WTC11 (cell line): ENCODE measurements at places on chromosomes 2 and 18. TPM values are rescaled to one million over a fixed set of nuclear protein-coding genes. Genes with fewer than 3 reads are reported as not detected.

The TMEM182 gene
- total RNA-seq = 4.2 to 4.8 TPM (median 4.3 TPM) in 3 replicates

GRCh38 chr2:30225131-30225762 is 6.1 kb upstream of the LBH start:
- peaks cover 27% of the 10 kb centered on the region for H3K27me3 ChIP-seq
- H3K36me3 ChIP-seq = no peaks in the 10 kb centered on the region
- H3K4me1 ChIP-seq = peaks cover 19% of the 10 kb centered on the region

GRCh38 chr2:16818203-16818556 is 152.5 kb upstream of the CYRIA start:
- peaks cover 10% of the 10 kb centered on the region for H3K4me1 ChIP-seq
- no peaks in the 10 kb centered on the region for H3K36me3 ChIP-seq
- no peaks in the 10 kb centered on the region for H3K27me3 ChIP-seq
- no peak overlapping the region for H3K4me3 ChIP-seq
- no peak for DNase-seq
- no peak overlapping the region for H3K27ac ChIP-seq

The KIAA2012 gene
- total RNA-seq = not detected in 3 replicates

DNA sequence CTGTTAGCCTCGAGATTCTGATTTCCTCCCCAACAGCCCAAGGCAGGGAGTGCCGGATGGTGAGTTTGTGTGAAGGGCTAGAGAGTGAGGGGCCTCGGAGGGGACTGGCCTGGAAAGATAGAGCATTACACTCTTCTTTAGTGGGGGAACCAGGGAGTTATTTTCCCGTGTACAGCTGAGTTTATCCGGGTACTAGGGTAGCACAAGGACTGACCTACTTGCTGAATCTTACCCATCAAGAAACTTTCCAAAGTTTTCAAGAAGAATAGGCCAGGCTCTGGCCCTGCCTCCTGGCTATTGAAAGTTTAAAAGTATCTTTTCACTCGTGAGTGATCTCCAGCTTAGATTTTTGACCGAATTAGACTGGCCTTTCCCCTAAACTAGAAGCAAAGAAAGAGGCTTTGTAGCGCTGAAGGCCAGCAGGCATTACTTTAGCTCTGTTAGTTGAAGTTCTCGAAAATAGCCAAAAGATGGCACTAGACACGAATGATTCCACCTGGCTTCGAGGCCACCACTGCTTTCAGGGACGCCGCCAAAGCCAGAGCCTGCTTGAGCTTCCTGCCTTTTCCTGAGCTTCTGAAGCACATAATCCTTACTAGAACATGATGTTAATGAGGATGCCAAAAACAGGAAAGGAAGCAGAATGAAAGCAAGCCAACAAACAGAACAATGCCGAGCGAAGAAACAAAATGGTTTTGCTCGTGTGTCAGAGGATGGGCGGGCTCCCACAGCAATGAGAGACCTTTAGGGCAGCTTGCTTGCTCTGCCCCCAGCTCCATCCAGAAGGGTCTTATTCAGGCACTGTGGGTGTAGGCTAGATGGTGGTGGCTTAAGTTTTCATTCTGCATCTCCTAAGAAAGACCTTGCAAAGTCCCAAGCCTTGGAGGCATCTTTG is 55.8 kb downstream of the TSN start:
- H3K4me1 ChIP-seq = peaks cover 44% of the 10 kb centered on the region
- H3K4me3 ChIP-seq = no peak overlapping the region
- H3K36me3 ChIP-seq = peaks cover 12% of the 10 kb centered on the region
- H3K27me3 ChIP-seq = peaks cover 11% of the 10 kb centered on the region
- peak; percentile 66 for DNase-seq

The LDLRAD4 gene
- total RNA-seq = 2.9 to 6.2 TPM (median 3.0 TPM) in 3 replicates

DNA sequence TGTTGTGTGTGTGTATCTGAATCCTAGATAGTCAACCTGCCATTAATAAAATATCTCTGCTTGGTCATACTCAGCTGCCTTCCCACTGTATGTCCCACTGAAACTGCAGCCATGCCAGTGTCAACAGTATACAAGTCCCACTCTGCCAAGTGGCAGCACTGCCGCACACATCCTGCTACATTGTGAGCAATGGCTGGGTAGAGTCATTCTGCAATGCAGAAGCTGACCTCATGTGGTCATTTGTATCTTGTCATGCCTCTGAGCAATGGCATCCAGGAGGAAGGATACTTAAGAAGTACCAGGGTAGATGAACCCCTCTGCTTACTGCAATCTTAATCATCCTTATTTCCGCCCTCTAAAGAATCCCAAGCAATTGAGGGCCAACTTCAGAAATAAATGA is 302.2 kb upstream of the DDX18 start:
- no peak for DNase-seq
- peaks cover 9% of the 10 kb centered on the region for H3K4me1 ChIP-seq
- no peak overlapping the region for H3K4me3 ChIP-seq
- no peaks in the 10 kb centered on the region for H3K27me3 ChIP-seq

- H3K4me1 ChIP-seq = no peaks in the 10 kb centered on the region
- DNase-seq = no peak
- H3K36me3 ChIP-seq = no peaks in the 10 kb centered on the region
- no peak overlapping the region for H3K4me3 ChIP-seq
- H3K27ac ChIP-seq = no peak overlapping the region
These were observed 14.9 kb downstream of the AOX1 start for GRCh38 chr2:200600549-200601225.

The RBFA gene
- 32.1 to 37.1 TPM (median 33.2 TPM) in 3 replicates for total RNA-seq

The POLR1B gene
- 42.8 to 51.2 TPM (median 50.2 TPM) in 3 replicates for total RNA-seq

GRCh38 chr2:160889439-160890170 is 270.6 kb upstream of the TANK start:
- no peak overlapping the region for H3K27ac ChIP-seq
- no peaks in the 10 kb centered on the region for H3K36me3 ChIP-seq
- no peaks in the 10 kb centered on the region for H3K4me1 ChIP-seq
- no peak overlapping the region for H3K4me3 ChIP-seq
- no peak for DNase-seq
- H3K27me3 ChIP-seq = no peaks in the 10 kb centered on the region

- no peak overlapping the region for H3K4me3 ChIP-seq
- no peaks in the 10 kb centered on the region for H3K27me3 ChIP-seq
- H3K27ac ChIP-seq = no peak overlapping the region
- peaks cover 28% of the 10 kb centered on the region for H3K36me3 ChIP-seq
- H3K4me1 ChIP-seq = peaks cover 10% of the 10 kb centered on the region
These were observed 53.5 kb downstream of the DGKD start for GRCh38 chr2:233407771-233408181.

GRCh38 chr2:144161061-144161460 is 358.9 kb downstream of the ZEB2 start:
- H3K4me1 ChIP-seq = peaks cover 19% of the 10 kb centered on the region
- DNase-seq = no peak
- no peaks in the 10 kb centered on the region for H3K27me3 ChIP-seq

DNA sequence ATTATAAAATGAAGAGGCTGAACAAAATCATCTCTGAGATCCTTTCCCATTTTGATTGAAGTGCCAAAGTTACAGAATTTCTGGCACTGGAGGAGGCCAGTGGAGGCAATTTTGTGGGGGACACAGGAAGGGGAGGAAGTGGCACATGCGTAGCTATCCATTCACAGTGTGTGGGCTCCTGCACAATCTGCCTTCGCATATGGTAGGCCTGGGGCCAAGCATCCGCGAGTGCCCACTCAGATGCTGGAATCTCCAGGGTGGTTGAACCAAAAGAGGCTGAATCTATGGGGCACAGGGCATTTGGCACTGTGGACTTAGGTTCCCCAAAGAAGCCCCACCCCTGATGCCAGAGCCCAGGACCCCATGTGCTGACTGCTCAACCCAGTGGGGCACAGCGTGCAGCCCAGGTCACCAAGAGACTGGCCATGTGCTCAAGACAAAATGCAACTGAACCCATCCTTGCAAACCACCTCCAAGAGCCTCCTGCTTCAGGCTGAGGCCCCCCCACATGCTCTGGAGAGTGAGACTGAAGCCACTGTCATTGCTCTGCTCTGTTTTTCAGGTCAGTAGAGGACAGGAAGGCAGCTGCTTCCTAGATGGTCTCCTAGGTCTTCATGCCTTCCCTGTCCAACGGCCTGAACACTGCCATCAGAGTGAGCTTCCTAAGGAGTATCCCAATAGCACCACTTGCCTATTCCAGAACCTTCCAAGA is 28.5 kb downstream of the ST8SIA5 start:
- no peaks in the 10 kb centered on the region; the same call in 1 of the 2 replicates for H3K27me3 ChIP-seq

The IL36RN gene
- total RNA-seq = not detected in 3 replicates

The IL18R1 gene
- total RNA-seq = 0.25 to 0.46 TPM in 2 of 3 replicates, not detected in the other

DNA sequence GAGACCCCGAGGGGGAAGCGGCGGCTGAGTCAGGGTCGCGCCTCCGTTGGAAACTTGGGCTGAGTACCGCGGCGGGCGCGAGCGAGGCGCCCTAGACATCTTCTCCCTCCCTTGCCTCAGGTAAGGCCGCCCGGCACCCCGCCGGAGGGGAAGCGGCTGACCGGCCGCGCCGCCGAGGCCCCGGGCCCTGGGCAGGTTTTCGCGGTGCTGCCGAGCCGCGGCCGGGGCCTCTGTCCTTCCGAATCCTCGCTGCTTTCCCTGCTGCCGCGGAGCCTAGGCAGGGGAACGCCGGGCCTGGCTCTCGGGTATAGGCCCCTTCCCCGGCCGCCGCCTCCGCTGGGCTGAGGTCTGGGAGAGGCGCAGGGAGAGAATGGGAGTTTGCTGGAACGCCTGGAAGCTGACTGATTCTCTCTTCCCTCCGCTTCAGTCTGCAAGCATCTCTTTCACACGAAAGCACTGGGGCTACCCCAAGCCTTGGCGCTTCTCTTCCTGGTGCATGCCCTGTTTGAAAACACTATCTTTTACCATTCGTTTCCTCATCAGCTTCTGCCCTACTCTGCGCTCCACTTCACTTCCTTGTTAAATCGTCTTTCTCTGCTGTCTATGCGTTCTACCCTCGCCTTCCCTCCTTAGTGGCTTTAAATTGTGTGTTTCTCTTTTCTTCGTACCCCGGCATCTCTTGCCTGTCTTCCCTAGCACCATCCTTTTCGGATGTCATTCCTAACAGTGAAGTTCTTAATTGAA is 652 bp downstream of the PPM1B start:
- peaks cover 36% of the 10 kb centered on the region for H3K4me1 ChIP-seq
- no peaks in the 10 kb centered on the region; the same call in none of the 2 replicates for H3K27me3 ChIP-seq
- peak overlapping the region; percentile 88 for H3K27ac ChIP-seq
